Left kidney (tissue), 8 donors: ENCODE measurements at places on chromosomes 16 and 17.

- DNase-seq, result no peak
These were observed 1972.6 kb downstream of the TP53TG3F start for GRCh38 chr16:35431829-35432663.

- no peak for DNase-seq
These were observed 137.2 kb upstream of the RPH3AL start for GRCh38 chr17:489758-490329.

- DNase-seq, result no peak
These were observed 11.5 kb downstream of the CEP295NL start for GRCh38 chr17:78891406-78892061.

- no peak for DNase-seq
These were observed 21.1 kb downstream of the GINS3 start for GRCh38 chr16:58413359-58413758.

- no peak for DNase-seq
These were observed 169.8 kb downstream of the PITPNC1 start for GRCh38 chr17:67546578-67547527.
